NCI-H460 (cell line): ENCODE measurements at places on chromosomes 5 and 9. TPM values are rescaled to one million over a fixed set of nuclear protein-coding genes. Genes with fewer than 3 reads are reported as not detected.

DNA sequence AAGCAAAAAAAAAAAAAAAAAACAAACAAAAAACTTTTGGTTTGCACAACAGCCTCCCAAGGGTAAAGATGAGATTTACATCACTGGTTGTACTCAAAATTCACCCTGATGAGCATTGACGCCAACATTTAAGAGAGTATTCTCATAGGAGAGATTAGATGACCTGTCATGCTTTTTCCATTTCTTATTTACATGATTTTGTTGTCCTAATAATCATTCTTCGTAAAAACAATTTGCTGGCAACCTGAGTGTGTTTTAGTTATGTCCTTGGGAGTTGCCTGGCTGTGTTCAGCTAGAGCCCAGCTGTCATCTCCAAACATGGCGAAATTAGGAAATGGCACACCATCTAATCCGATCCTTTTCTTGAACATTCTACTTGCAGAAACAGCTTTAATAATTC lies 186.4 kb upstream of the MRPS30 start:
- no peak for DNase-seq

DNA sequence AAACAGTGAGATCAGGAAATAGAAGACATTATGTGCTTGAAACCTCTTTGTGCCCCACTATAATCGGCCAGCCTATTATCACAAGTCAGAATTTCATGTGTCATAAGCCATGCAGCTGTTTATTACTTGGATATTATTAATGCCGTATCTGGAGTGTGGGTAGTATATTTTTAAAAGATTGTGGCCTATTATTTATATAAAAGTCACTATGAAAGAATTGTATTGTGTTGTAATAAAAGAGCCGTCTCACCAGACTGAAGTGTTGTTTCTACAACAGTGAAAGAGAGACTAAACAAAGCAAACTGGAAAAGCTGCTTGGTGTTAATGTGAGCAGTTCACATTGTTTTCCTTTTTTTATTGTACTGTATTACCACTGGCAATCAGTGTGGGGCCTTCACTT lies 449.1 kb downstream of the PSAT1 start:
- no peak for DNase-seq

- no peak for DNase-seq
Observed at GRCh38 chr9:99632349-99633038, 189.2 kb upstream of the NR4A3 start.

GRCh38 chr9:123267481-123268198 lies 746 bp downstream of the STRBP start:
- DNase-seq, result no peak

DNA sequence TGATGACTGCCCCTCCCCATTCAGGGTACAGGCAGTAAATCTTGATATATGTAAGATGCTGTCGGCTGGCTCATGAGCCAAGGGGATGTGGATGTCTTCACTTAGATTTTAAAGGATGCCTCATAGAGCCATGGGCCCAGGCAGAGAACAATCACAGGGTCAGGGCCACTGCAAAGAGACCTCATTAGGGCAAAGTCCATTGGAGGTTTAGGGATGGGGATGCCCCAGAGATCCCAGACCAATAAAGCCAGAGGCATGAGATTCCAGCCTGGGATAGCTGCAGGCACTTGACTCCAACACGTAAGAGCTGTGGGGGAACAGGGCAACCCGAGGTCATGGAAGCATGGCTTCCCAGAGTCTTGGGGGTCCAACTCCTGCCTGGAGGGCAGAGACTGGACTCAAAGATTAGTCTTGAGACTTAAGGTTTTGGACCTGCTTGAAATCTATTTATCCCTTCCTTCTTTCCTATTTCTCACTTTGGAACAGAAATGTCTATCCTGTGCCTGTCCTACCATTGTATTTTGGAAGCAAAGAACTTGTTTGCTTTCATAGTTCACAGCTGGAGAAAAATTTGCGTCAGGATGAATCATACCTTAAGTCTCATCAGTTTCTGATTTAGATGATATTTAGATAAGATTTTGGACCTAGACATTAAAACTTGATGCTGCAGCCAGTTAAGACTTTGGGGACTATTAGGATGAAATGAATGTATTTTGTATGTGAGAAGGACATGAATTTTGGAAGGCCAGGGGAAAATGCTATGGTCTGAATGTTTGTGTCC lies 101.3 kb upstream of the ADRA1B start:
- no peak for DNase-seq

GRCh38 chr9:127550751-127551150 lies 61.3 kb upstream of the STXBP1 start:
- no peak for DNase-seq

DNA sequence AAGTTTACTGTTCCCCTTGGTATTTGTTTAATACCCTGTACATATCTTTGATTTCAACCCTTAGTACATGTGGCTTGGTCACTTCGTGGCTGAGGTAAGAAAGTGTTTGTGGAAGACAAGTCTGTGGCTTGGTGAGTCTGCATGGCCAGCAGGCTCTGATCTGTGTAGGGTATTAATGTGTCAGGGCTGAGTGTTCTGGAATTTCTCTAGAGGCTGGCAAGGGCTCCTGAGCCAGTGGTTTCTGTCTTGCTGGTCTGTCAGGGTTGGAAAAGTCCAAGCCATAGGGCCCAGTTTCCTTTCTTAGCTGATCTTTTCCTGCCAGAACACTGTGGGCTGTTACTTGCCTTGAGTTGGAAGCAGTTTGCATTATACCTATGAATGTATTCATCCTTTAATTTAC lies 48.0 kb upstream of the FBXL7 start:
- DNase-seq, result no peak

DNA sequence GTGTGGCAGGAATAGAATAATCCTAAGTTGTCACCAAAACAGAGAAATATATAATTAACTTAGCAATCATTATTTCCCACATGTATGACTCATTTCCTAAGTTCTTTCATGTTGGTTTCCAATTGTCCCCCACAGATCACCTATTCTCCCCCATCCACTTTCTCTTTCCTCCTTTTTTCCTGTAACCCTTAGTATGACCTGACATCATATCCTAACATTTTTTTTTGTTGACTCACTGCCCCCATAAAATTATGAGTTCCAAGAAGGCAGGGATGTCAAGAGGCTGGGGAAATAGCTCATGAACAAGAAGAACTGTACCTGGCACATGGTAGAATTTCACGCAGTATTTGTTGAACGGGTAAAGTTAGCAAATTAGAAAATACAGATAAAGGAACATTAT lies 186.7 kb downstream of the DCP2 start:
- peak; percentile 16 for DNase-seq

DNA sequence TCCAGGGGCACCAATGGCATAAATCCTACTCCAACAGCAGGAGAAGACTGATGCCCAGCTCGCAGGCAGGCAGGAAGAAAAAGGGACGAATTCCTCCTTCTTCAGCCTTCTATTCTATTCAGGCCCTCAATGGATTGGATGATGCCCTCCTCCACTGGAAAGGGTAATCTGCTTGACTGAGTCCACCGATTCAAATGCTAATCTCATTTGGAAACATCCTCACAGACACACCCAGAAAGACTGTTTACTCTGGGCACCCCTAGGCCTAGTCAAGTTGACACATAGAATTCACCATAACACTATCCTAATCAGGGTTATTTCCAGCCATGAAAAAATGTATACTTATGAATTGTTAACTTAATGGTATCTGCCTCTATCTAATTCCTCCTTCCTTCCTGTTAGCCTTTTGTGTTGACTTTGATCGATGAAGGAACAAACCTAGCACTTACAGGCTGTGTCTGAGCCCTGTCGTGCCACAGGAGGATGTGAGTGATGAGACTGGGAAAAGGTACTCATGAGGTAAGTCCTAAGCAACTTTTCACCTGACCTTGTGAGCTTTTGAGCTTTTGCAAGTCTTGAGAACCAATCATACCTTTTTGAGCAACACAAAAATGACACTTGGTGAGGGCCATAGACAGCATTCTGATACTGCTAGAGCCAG lies 36.5 kb downstream of the FOXD1 start:
- DNase-seq, result no peak

DNA sequence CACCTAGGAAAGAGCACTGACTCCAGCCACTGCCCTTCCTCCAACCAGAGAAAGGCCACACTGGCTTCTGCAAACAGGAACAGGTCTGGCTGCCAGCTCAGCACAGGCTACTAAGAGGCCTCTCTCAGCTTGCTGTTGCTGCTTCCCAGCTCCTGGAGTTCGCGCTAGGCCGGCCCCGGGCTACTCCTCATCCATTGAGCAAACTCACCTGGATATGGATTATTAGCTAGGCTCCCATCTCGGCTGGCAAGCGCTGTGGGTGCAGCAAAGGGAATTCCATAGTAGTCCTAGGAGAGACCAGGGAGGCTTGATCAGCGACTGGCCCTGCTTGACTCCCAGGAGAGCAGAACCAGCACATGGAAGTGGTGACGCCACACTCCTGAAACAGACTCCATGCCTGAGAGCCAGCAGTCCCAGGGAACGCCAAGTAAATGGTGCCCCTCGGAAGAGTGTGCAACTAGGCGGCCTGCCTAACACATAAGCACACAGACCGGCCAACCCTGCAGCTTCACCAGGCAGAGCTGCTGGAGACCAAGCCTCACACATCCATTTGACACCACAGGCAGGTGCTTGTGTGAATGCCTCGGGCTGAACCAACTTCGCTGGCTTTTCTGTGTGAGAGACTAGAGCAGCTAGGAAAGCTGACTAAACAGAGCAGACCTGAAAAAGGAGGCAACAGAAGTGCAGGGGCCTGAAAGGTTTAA lies 107.2 kb downstream of the UBE2R2 start:
- DNase-seq, result no peak

GRCh38 chr5:177128551-177128981 lies 5.0 kb upstream of the NSD1 start:
- no peak for DNase-seq

GRCh38 chr9:81570083-81570482 lies 119.3 kb downstream of the TLE1 start:
- DNase-seq, result no peak

GRCh38 chr5:4636378-4636777 lies 503.8 kb upstream of the ADAMTS16 start:
- no peak for DNase-seq

DNA sequence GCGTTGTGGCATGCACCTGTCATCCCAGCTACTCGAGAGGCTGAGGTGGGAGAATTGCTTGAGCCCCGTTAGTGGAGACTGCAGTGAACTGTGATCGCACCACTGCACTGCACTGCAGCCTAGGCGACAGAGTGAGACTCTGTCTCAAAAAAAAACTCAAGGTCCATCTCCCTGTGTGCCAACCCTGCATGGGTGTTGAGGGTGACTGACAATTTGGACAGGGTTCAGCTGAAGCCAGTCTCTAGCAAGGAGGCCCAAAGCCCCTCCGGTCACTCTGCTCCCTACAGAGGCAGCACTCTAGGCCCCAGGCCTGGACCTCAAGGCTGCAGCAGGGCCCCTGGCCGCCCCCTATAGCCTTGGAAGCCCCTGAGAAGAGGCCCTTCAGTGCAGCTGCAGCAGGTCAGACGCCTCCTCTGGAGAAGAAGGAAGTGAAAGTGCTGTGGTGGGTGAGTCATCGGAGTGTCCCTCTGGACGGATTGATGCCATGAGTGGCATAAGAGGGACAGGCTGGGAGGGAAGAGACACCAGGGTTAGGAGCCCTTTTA lies 39.2 kb upstream of the NEK6 start:
- DNase-seq, result no peak

GRCh38 chr9:86287013-86287412 lies 4.7 kb upstream of the ISCA1 start:
- DNase-seq, result peak; percentile 68

GRCh38 chr5:132147663-132148062 lies 74.1 kb downstream of the CSF2 start:
- DNase-seq, result no peak

DNA sequence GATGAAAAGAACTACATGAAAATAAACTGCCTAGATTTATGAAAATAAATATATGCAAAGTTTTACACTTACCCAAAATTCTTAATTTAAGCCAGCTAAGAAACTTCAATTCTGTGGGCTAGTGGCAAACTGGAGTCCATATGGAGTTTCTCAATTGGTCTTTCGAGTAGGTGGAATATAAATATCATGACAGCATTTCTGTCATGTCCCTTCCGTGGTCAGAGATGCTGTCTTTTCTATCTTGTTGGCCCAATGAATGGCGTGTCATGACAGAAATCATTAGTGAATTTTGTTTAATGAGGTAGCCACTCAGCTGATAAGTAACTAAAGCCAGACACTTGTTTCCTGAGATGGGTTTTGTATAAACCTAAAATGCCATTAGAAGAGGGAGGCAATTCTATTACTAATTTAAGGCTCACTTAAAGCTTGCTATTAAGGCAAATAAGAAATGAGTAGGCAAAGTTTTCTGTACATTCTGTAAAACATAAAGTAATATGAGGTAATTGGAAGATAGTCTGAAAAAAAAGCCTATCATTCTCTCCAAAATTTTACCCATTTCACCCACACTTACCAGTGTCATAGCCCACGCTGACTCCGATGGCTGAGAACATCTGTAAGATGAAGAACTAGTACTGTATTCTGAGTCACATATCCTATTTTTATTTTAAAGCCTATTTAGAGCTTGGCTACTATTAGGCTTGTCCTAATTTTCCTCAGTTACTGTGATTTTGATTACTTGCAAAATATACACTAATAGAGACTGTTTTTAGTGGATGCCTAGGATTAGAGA lies 419.3 kb upstream of the MEF2C start:
- no peak for DNase-seq

DNA sequence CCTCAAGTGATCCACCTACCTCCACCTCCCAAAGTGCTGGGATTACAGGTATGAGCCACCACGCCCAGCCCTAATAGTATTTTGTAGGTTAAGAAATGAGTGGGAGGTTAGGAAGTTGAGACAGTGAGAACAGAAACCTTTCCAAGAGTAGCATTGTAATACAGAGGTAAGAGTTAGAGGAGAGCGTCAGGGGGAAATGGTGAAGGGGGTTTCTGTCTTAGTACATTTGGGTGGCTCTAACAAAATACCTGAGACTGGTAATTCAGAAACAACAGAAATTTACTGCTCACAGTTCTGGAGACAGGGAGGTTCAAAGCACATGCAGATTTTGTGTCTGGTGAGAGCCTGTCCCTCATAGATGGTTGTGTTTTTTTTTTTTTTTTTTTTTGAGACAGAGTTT lies 18.8 kb downstream of the SMIM3 start:
- DNase-seq, result no peak

CPLANE1 gene
- total RNA-seq, result 23.7 and 31.6 TPM in 2 replicates

GCNT4 gene
- total RNA-seq, result 0.06 and 0.22 TPM in 2 replicates

CORO2A gene
- total RNA-seq, result 0.69 and 0.92 TPM in 2 replicates

KDM3B gene
- 34.6 and 40.0 TPM in 2 replicates for total RNA-seq

FBP2 gene
- total RNA-seq, result not detected in 2 replicates

FOXD4L6 gene
- 0.07 TPM in 1 of 2 replicates, not detected in the other for total RNA-seq

TRIM52 gene
- total RNA-seq, result 10.2 and 10.6 TPM in 2 replicates

TXNDC8 gene
- not detected in 2 replicates for total RNA-seq
